ENCODE measurements at places on chromosomes 16 and 17.

GRCh38 chr17:41145261-41145660 lies 4.4 kb downstream of the KRTAP4-5 start:
- no peak for DNase-seq

DNA sequence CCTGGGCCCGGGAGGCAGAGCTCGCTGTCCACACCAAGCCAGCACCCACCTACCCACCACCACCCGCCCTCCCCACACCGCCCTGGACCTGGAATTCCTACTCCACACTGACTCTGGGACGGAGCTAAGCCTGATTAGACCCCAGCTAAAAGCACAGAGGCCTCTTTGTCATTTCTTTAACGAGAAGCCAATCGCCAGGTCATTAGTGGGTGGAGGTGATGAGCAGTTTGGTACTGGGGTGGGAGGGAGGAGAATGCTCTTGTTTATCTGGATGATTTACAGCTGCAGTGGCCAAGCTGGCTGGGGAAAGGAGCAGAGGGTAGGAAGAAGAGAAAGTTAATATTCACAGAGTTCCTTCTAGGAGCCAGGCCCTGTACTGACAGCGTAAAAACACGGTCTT lies 6.0 kb upstream of the BHLHA9 start:
- no peak for DNase-seq

- DNase-seq = no peak
Measured at GRCh38 chr17:19876529-19877161, 8.9 kb upstream of the ULK2 start.

GRCh38 chr16:15899538-15900100 lies 11.2 kb upstream of the CEP20 start:
- peak; percentile 94 for DNase-seq

DNA sequence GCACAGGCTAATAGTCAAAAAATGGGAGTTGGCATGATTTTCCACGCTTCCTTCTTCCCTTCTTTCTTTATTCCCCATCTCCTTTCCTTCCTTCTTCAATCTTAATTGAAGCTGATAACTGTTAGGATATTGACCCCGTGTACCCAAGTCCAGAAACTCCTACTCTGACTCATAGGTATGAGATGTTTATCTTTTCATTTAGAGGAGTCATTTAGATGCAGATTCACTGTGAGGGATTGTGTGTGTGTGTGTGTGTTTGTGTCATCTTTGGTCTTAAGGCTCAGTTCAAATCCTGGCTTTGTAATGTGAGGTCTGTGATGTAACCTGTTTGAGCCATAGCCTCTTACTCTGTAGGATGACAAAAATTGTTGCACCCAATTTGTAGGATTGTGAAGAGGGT lies 332.0 kb upstream of the MAF start:
- DNase-seq = no peak

- DNase-seq = peak; percentile 57
Measured at GRCh38 chr17:16255481-16255921, 38.5 kb downstream of the PIGL start.

DNA sequence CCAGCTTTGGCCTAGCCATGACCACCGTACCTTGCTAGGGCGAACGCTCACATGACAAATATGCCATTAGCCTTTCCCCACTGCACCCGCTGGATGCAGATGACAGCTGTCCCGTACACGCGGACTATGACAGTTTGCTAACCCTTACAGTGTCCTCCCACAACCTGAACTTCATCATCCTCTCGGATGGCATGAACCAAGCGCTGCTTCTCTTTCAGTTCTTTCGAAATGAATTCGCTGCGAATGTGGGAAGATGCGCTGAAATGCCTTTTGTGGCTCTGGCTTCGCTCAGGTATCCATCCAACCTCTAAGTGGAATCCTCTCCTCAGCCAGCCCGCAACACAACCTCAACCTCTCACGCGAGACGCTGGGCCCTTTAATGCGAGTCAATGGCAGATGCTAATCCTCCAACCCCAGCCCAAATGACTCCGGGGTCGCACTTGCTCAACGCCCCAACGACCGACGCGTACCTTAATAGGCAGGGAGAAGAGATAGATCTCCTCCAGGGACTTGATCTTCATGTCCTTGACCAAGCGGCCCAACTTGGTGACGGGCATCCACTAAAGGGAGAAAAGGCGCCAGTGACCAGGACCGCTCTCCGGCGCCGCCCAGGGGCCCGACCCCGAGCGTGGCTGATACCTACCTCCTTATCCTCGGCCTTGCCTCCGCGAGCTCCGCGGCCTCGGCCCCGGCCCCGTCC lies 670 bp downstream of the RPS2 start:
- DNase-seq = no peak

- no peak for DNase-seq
Measured at GRCh38 chr16:70702624-70703023, 16.8 kb upstream of the MTSS2 start.

DNA sequence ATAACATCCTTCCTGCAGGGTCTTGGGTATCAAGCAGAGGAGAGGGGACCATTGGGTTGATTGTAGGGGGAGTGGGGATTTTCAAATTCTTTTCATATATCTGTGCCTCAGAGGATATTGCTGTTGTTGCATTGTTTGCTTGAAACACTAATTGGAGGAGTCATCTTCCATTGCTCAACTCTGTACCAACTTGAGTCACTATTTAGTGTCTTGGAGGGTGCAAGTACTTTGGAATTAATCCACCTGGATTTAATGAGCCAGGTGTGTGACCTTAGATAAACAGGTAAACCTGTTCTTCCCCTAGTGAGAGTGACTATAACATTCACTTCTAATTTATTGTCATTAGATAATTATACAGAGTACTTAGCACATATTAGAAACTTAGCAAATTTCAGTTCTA lies 151.3 kb upstream of the CNTNAP4 start:
- DNase-seq = no peak

DNA sequence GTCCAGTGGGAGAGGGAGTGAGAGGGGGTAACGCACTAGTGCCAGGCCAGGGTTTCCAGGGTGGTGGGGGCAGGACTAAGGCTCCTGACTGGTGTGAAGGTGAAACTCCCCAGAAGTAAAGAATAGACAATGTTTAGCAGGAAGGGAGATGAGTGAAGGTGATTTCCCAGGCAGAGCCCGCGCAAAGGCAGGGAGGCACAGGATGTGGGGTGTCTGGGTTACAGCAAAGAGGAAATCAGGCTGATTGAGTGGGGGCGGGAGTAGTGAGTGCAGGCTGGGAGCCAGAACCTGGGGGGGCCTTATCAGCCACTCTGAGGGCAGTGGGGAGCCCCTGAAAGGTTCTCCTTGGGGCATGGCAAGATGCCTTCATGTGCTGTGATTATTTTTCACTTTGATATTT lies 167.5 kb downstream of the UTP18 start:
- no peak for DNase-seq

DNA sequence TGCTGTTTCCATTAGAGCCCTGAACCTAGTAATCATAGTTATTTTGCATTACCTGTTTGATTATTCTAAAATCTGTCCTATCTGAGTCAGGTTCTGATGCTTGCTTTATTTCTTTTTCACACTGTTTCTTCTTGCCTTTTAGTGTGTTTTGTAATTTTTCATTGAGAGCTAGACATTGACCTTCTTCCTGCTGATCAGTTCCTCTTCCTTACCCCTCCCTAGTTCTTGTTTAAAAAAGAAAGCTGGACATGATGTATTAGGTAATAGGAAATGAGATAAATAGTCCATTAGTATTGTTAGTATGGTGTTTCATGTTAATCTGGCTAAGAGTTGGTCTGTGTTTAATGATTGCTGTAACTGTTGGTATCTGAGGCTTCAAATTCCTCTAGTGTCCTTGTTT lies 13.4 kb downstream of the WWP2 start:
- no peak for DNase-seq

GRCh38 chr17:1067282-1067956 lies 70.5 kb downstream of the TIMM22 start:
- no peak for DNase-seq

DNA sequence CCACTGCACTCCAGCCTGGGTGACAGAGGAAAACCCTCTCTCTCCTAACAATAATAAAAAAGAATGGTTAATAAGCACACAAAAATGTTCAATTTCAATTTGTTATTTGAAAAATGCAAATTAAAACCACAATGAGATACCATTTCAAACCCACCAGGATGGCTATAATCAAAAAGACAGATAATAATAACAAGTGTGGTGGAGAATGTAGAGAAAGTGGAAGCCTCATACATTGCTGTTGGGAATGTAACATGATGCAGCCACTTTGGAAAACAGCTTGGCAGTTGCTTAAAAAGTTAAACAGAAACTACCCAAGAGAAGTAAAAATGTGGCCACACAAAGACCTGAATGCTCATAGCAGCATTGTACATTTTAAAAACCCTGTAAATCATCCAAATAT lies 51.8 kb upstream of the MAP3K14 start:
- peak; percentile 81 for DNase-seq

All from astrocyte of the spinal cord (primary cell).